Stimulated activated CD8-positive, alpha-beta memory T cell treated with anti-CD3 and anti-CD28 coated beads, Interleukin-2, amount 100 ng/mL, for 1 hour (primary cell): ENCODE measurements at places on chromosomes 1 and 21.

GRCh38 chr1:30706528-30706927 lies 16.9 kb downstream of the MATN1 start:
- DNase-seq = no peak

- no peak for DNase-seq
Observed at GRCh38 chr1:70171512-70171911, 33.9 kb downstream of the LRRC40 start.

DNA sequence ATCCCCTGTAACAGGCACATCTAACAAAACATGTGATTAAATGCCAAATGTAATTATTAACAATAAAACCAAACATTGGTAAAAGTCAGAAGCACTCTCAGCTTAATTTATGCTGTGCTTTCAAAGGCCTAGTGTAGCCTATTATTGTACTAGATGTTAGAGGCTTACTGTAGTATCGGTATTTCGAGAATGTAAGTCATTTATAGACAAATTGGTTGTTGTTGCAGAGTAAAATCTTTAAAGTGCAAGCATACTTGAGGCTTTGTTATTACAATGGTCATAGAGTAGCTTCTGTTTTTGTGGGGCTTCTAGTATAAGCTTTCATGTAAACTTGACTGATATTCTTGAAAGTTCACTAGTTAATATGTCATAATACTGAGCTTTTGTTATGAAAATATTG lies 965.8 kb downstream of the PLA2G4A start:
- DNase-seq = no peak

DNA sequence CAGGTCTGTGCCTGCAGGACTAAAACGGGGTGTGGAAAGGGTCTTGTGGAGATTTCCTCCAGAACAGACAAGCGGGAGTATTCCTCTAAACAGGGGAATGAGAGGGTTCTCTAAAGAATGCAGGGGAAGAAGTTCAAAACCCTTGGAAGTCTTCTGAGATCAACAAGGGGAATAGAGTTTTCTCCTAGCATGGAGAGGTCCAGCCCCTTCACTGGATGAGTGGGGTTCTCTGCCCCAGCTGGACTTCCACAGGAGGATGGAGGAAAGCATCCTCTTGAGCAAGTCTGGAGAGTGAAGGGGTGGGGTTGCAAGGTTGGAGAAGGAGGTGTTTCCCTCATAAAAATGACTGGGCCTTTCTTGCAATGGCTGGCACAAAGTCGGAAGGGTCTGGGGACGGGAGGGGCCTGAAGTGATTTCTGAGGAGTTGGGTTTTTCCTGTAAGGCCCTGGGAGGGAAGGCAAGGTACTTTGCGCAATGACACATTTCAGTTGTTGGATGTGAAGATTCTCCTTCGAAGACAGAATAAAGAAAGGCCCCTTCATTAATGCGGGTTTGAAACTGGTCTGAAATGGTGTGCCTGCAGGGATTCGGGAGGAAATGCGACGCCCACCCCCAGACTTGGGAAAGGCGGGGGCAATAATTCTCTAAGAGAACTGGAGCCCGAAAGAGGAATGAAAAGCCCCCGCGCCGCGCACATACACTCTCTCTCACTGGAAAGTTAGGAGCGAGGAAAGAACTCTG lies 884 bp downstream of the SPATA6 start:
- no peak for DNase-seq

- no peak for DNase-seq
Observed at GRCh38 chr1:43973981-43974442, 748 bp upstream of the ATP6V0B start.

- no peak for DNase-seq
Observed at GRCh38 chr1:85406081-85406480, 58.9 kb downstream of the DDAH1 start.

DNA sequence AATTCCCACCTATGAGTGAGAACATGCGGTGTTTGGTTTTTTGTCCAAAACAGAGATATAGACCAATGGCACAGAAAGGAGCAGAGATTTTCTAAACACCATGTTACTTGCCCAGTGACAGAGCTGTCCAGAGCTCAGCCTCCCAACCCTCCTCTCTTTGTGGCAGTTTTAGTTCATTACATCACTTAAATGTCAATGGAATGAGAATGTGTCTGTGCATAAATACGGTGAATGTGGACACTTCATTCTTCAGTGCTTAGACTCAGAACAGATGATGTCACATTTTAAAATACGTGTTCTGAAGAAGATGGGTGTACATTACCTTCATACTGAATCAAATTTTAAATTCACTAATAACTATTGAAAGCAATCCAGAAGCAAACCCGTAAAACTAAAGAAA lies 374.9 kb downstream of the DSCAM start:
- no peak for DNase-seq

- no peak for DNase-seq
Observed at GRCh38 chr1:220786337-220787068, at the start of gene MTARC1. Gene MTARC1, plus strand, starts transcription at chr1:220786913. Its CDS starts 32 bp downstream, at chr1:220786945.

GRCh38 chr1:206456577-206457370 lies 13.5 kb upstream of the IKBKE start:
- no peak for DNase-seq

- no peak for DNase-seq
Observed at GRCh38 chr1:108983114-108983513, 19.8 kb upstream of the CLCC1 start.

- no peak for DNase-seq
Observed at GRCh38 chr21:35925497-35925896, 134.8 kb downstream of the SETD4 start.

DNA sequence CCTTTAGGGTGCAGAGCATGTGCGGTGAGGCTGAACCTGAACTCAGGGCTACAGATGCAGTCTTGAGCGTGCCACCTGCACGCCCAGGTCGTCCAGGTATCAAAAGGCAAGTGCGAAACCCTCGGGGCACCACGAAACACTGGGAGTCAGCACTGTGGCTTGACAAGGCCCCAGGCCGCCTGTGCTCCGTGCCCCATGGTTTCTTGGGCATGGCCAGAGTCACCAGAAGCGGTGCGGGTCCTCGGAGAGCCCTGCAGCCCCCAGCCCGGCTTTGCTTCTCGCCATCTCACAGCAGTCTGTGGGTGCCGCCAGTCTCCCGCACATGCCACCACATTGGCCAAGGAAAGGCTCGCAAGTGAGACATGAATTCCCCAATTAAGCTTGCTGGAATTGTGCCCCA lies 117.3 kb downstream of the PGBD5 start:
- DNase-seq = no peak

- DNase-seq = no peak
Observed at GRCh38 chr1:66476774-66477173, 57.2 kb upstream of the SGIP1 start.

- no peak for DNase-seq
Observed at GRCh38 chr1:218433744-218434143, 88.6 kb downstream of the TGFB2 start.

- DNase-seq = no peak
Observed at GRCh38 chr21:18373606-18374005, 30.0 kb downstream of the TMPRSS15 start.

DNA sequence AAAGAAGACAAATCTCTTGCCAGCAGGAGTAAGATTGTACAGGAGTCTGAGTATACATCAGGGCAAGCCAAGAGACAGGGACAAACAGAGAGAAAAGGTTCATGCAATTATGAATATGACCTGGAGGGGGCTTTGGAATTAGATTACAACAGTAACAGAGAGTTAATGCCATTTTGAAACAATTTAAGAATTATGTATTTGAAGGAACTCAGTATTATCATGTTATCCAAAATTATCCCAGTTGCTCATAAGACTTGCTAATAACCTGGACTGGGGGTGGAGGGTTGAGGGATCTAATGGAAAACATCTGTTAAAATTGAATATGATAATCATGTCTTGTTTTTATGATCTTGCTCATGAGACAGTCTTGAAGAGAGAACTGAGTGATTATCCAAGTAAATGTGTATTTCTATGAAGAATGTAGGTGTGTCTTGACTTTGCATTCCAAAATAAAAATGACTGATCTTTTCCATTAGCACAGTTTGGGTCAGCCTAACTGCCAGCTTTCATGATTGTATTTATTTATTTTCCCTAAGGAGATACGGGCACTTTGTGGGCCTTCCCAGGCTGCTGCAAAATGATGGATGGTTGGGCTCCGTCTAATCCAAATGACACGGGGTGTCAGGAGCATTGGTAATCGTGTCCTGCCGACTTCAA lies 117.7 kb downstream of the ERG start:
- DNase-seq = no peak

- no peak for DNase-seq
Observed at GRCh38 chr1:176638713-176639526, 175.9 kb downstream of the PAPPA2 start.

DNA sequence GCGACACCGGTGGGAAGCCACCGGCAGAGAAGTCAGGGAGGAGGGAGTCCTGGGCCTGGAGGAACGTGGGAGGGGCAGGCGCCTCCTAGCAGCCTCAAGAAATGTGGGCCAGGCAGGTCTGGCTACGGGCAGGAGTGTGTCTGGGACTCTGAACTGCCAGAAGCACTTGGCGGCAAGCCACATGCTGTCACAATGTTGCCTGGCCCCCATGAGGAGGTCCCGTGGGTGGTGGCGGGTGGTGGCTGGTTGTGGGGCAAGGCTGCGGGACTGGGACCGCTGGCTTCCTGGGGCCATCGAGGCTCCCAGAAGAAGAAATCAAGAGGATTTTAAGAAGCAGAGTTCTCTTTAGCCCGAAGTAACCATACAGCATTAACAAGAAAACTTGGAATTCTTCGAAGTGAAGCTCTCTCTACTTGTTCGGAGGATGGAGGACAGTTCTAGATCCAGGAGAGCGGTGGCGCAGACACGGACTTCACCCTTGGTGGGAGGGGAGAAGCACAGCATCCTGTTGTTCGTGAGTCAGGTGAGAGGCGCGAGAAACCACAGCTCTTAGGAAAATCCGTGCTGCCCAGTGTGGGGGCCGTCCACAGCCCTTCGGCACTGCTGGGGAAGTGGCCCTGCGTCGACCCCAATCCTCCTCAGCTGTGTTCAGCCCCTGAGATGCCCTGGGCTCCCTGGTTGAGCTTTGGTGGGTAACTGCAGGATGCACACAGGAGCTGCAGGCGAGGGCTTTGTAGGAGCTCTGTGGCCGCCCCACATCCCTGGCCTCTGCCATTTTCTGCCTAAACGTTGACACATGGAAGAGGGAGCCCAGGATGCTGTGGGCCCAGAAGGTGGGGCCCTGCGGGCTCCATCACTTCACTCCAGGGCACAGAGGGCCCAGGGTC lies 12.4 kb downstream of the SKI start:
- DNase-seq = no peak

- no peak for DNase-seq
Observed at GRCh38 chr1:193726722-193727121, 540.3 kb upstream of the B3GALT2 start.

DNA sequence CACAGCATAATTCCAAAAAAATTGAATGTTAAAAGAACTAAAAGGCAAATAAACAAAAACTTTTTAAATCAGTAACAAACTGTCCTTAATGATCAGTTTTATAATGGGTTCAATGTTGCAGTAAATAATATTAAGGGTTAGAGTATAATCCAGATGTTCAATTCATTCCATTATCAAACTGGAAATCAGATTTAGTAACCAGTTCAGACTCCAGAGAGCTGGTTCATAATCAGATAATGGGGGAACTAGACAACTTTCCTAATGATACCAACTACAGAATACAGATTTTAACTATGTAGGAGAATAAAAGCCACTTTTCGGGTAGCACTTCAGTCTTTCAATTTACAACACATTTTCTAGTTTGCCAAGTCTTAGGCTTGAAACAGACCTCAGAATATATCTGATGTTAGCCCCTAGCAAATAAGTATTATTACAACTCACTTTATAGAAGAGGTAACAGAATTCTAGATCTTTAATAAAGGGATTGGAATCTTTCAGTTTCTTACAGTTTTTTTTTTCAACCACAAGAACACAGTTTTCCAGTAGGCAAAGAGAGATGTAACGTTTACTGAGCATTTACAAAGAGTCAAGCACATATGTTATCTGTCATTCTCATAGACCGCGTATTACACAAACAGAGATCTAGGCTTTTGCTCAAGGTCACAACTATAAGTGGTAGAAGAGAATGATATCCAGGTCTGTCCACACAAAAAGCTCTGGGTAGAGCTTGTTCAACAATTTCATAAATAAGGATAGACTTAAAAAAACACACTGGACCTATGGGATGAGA lies 1.9 kb upstream of the DCAF6 start:
- no peak for DNase-seq

DNA sequence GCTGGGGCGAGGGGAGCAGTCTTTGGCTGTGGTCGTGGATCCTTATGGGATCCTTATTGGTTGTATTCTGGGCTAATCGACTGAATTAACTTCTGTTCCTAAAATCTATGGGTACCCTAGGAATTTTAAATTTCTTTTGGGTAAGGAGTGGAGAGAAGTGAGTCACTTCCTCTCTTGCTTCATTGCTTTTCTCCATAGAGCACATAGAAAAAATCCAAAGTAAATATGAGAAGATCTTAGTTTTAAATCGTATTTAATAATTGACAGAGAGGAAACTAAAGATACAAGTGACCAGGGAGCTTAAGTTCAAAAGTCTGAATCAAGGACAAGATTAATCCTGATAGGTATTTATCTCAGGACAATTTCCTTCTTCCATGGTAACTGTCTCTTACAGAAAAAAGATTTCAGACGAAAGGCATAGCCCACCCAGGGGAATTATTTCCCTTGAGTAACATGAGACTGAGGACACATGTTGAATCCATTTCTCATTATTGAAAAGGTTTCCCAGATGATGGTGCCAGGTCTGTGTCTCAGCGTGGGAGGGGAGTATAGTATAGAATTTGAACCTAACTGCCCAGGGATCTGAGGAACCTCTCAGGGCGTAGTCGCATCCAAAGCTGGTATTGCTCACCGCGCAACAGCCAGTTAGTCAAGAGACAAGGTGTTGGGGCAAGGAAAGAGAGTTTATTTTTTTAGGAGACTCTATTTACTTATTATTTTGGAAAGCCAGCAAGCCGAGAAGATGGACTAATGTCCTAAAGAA lies 28.7 kb upstream of the FASLG start:
- DNase-seq = no peak

GRCh38 chr21:42525029-42525581 lies 11.5 kb downstream of the SLC37A1 start:
- no peak for DNase-seq

DNA sequence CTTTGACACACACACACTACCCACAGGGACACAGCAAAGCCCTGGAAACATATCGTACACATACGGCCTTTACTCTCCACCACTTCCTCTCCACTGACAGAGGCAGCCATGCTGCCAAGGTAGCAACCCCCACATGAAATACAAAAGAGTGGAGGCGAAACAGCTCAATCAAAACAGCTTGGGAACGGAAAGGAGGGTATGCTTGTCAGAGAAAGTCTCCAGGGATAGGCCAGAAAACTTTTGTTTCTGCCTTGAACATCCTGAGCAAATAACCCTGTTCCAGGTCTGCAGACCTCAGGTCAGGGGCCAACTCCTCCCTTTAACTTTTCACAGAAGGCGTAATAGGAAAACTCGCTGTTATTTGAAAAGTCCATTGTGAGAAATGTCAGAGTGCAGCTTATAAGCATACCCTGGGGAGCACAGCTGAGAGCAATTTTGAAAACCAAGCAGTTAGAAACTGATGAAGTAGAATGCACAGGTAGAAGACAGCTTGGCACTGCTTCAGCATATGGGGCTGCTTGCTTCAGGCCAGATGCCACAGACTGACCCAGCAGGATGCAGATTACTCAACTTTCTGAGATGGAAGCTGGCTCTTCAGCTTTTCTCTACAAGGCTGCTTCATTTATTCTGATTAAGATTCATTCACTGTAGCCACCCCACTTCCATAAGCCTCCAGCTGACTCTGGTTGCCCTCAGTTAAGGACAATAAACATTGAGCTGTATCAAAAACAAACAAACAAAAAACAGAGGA lies 18.0 kb downstream of the KIAA0319L start:
- no peak for DNase-seq

- no peak for DNase-seq
Observed at GRCh38 chr1:66270119-66270812, 263.7 kb upstream of the SGIP1 start.
